ENCODE measurements at places on chromosomes 2 and 18.

GRCh38 chr2:126934809-126935208, 36.1 kb downstream of the TEX51 start:
- no peak for DNase-seq

DNA sequence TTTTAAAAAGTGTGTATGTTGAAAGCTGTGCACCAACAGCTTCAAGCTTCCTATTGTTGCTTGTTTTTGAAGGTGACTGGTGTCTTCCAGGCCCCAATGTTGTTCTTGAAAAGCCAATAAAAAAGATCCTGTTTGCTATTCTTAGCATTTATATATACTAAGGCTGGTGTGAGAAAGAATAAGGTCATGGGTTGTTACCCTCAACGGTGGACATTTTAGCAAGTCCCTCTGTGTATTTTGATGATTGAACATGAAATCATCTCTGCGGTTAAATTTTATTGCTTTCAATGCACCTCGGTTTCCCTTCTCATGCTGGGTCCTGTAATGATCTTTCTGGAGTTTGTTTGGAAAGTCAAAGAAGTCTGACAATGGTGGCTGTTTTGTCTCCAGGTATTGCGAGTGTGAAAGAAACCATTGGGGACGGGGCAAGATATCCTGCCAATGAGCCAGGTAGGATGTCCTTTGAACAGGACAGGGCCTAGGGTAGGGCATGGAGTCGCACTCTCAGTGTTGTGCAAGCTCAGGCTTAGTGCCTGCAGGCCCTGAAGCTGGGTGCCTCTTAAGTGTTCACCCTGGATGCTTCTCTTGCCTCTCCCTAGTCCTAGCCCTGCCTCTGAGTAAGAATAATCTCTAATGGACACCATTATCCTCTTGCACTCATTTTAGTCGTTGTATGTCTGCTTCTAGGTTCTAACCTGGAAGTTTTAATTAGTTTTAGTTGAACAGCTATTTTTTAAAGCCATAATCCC, 16.0 kb upstream of the KLF7 start:
- no peak for DNase-seq

GRCh38 chr2:161980976-161981375, 93.0 kb downstream of the DPP4 start:
- no peak for DNase-seq

- no peak for DNase-seq
These were observed 27.5 kb upstream of the FAM237A start for GRCh38 chr2:206614811-206615210.

DNA sequence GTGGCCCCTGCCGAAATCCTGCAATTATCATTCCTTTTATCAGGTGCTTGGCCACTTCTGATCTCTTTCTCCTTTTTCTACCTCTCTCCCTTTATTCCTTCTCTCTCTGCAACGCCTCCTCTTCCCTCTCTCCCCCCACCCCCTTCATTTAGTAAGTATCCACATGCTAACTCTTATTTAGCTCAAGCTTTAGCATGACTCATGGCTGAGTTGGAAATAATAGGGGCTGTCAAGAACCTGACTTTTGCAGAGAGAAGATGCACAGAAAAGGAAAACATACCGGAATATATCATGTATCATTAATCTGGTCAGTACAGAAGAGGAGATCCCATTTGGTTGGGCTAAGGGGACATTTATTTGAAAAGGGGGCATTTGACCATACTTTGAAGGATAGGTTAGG, 33.1 kb downstream of the FAM171B start:
- no peak for DNase-seq

- no peak for DNase-seq
These were observed 97.1 kb upstream of the RMDN2 start for GRCh38 chr2:37827911-37828511.

GRCh38 chr2:64637000-64637635, 16.6 kb downstream of the SERTAD2 start:
- no peak for DNase-seq

GRCh38 chr2:169978402-169979017, 151.3 kb downstream of the UBR3 start:
- no peak for DNase-seq

DNA sequence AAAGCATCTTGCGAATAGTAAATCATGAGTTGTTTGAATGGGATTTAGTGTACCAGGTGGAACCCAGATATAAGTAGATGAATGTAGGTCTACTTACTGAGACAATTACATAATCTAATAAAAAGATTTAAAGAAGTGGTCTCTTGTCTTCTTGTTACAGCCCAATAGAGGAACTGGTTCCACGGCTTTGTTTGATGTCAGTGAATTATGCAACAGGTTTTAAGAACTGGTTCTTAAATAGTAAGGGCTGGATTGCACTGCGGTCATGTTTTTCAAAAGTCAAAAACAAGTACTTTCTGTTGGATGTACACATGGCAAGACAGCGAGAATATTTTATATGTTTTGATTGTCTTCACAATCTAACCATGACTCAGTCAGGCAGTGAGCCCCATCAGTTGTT, 15.4 kb upstream of the SLC9A2 start:
- DNase-seq: no peak

GRCh38 chr2:112829101-112829960, 7.2 kb downstream of the IL1B start:
- no peak for DNase-seq

- DNase-seq: no peak
These were observed 28.8 kb upstream of the WDR75 start for GRCh38 chr2:189412330-189412953.

- DNase-seq: no peak
These were observed 32.6 kb upstream of the KCMF1 start for GRCh38 chr2:84938194-84938879.

- no peak for DNase-seq
These were observed 84.5 kb upstream of the LCLAT1 start for GRCh38 chr2:30362468-30363081.
